ENCODE measurements at places on chromosomes 13 and 19.

DNA sequence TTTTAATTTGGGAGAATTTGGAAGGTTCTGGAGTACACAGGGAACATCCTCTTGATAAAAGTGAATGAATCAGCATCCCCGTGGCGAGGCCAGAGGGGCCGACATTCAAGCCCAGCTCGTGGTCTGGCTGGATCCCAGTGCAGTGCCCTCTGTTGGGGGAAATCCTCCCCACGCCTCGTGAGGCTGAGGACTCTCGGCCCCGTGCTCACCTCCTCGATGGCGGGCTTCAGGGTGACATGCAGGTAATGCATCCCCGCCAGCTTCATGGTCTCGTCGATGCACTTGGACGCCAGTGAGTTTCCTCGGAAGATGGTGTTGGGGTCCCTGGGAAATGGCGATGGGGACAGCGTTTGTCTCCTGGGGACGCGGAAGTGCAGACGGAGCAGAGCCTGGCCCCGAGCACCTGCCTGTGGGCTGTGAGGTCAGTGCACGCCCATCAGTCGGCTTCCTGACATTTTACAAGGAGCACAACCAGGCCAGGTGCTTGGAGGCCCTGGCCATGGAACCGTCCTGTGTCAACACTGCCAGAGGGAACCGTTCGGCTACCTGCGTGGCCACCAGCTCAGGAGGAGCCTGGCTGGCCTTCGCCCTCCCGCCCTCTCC, 43.3 kb upstream of the C13orf46 start:
- DNase-seq, result no peak

DNA sequence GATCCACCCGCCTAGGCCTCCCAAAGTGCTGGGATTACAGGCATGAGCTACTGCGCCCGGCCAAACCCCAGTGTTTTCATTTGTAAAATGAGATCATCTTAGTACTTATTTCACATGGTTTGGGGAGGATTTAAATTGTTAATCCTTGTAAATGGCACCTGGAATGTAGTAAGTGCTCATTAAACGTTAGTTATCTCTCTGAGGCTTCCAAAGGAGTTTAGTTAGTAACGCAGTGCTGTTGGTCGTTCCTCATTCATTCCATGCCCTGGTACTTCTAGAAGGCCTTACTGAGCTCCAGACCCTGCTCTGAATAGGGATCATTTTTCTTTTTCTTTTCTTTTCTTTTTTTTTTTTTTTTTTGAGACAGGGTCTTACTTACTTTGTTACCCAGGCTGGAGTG, 5.2 kb downstream of the CPT1C start:
- DNase-seq, result no peak

DNA sequence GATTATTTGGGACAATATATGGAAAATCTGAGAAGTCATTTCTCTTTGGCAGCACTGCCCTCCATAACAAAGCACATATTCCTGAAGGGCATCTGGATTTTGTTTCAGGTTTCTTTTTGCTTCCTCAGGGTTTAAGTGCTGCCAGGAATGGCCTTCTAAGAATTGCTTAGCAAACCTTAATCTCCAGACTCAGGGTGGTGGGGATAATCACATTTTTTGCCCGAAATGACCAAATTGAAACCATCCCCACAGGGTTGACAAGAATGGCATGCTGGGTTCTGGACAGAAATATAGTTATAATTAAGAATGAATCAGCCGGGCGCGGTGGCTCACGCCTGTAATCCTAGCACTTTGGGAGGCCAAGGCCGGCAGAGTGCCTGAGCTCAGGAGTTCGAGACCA, 6.4 kb upstream of the CDADC1 start:
- no peak for DNase-seq

- no peak for DNase-seq
Observed at GRCh38 chr13:25990801-25991200, 61.0 kb downstream of the SHISA2 start.

DNA sequence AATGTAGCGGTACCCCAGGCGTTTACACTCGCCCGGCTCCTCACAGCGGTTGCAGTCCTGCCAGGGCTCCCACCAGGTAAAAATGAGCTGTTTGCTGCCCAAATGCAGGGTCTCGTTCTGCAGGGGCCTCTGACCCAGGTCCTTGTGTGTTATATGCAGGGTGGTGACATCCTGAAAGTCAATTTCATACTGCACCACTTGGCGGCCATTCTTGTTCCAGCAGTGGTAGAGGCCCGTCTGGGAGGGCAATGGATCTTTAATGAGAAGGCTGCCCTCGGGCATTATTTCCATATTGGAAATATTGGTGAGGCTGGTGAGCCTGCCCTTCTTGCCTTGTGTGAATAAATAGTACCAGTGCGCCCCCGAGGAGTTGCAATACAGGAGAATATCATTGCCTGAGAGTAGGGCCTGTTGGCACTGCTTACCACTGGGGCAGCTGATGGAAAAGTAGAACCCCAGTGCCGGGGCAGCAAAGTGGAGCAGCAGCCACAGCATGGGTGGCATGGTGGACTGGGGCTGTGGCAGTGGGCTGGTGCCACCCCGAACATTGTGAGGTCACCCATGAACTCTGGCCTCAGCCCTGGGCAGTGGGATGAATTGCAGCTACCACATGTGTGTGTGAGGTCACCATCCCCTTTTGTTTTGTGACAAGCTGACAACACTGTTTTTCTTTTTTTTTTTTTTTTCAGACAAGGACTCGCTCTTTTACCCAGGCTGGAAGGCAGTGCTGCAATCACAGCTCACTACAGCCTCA, at the start of gene FAM187B:
Gene FAM187B (minus strand): TSS at position 563 of the 754 bp plus-strand sequence. CDS start 59 bp downstream, at position 504.
- no peak for DNase-seq

GRCh38 chr19:49148784-49149651, 6.2 kb downstream of the HRC start:
- peak; percentile 62 for DNase-seq

DNA sequence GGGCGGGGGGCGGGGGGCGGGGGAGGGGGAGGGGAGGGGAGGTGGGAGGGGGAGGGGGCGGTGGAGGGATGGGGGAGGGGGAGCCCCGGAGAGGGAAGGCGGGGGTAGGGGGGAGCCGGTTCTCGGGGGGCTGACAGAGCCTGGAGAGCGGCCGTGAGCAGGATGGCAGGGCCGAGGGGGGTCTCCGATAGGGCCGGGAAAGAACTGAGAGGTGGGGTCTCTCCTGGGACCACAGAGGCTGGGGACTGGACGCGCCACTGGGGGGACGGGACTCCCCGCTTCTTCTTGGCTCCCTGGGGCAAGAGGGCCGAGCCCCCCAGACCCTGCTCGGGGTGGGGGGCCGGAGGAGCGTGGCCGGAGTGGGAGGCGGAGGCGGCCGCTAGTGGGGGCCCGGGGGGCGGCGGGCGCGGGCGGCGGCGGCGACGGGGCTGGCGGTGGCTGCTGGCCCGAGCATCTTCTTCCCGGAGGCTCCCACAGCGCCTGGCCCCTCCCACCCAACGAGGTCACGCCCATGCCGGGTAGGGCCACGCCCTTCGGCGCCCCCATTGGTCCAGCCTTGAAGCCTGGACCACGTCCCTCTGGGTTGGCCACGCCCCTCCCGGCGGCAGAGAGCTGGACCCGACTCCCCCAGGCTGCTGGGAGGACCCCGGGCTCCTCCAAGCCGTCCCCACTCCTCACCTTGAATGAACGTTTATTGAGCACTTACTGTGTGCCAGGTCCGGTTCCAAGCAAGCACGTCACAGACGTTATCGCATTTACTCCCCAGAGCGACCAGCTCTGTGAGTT, at the start of gene NOVA2:
Gene NOVA2 (minus strand): TSS at position 313 of the 786 bp plus-strand sequence. CDS start 514 bp downstream, outside the sequence.
- peak; percentile 80 for DNase-seq

DNA sequence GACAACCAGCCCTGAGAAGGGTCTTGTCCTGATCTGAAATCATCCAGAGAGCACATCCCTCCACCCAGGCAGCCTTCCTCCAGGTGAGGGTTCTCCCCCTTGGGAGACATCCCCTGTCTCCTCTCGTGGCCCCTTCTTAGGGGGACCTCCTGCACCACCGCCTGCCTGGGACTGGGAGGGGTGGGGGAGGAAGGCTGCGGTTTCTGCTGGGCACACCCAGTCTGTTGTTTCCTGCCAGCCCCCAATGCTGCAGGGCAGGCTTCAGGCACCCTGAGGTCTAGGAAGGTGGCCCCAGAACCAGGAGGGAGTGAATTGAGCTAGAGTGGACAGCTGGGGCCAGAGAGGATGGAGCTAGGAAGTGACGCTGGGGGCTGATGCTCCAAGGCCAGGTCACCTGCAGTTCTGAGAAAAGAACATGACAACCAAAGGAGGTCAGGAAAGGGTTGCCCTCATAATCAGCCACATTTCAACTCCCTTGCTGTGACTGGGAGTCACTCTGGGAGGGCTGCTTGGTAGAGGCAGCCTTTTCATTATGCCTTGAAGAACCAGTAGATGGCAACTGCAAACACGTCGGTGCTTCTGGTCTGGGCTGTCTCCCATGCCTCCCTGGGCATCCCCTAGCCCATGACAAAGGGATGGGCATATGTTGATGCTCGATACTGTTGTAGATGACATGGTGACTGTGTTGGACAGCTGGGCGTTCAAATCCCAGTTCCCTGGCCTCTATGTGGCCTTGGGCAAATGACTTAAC, 1.4 kb downstream of the ARHGEF18 start:
- no peak for DNase-seq

DNA sequence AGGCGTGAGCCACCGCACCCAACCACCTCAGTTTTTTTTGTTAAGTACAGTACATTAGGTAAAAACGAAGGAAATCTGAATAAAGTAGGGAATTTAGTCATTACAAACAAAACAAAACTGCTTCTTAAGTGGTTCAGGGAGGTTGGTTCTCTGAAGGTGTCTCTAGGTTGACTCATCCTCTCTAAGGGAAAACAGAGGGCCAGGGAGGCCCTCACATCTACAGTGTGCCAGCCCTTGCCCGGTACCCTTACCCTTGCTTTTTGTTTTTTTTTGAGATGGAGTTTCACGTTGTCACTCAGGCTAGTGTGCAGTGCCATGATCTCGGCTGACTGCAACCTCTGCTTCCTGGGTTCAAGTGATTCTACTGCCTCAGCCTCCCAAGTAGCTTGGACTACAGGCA, 17.2 kb upstream of the JUND start:
- DNase-seq, result no peak

- no peak for DNase-seq
Observed at GRCh38 chr19:13164343-13165161, 14.3 kb downstream of the IER2 start.

DNA sequence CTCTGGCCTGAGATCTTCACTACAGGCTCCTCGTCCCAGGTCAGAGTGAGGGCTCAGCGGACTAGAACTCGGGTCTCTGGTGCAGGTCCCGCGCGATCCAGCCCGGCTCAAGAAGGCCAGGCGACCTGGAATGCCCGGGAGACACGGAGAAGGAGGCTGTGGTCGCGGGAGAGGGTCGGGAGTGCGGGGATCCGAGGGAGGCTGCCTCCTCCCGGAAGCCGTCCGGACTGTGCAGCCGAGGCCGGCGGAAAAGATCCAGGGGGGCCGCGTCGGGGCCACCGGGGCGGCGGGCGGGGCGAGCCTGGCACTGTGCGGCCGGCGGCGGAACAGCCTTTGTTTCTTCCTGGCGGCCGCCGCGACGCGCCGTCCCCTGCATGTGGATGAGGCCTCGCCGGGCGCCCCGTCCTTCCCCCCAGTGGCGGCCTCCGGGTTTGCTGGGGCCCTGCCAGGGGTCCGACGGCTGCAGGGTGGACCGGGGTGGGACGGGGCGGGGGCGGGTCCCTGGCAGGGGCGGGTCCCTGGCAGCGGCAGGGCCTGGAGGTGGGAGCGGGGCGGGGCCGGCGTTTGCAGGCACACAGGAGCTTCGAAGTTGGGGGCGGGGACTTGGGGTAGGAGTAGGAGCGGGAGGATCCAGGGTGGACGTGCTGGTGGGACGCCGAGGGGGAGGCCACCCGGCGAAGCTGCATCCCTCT, 1.0 kb upstream of the SLC7A10 start:
- no peak for DNase-seq

DNA sequence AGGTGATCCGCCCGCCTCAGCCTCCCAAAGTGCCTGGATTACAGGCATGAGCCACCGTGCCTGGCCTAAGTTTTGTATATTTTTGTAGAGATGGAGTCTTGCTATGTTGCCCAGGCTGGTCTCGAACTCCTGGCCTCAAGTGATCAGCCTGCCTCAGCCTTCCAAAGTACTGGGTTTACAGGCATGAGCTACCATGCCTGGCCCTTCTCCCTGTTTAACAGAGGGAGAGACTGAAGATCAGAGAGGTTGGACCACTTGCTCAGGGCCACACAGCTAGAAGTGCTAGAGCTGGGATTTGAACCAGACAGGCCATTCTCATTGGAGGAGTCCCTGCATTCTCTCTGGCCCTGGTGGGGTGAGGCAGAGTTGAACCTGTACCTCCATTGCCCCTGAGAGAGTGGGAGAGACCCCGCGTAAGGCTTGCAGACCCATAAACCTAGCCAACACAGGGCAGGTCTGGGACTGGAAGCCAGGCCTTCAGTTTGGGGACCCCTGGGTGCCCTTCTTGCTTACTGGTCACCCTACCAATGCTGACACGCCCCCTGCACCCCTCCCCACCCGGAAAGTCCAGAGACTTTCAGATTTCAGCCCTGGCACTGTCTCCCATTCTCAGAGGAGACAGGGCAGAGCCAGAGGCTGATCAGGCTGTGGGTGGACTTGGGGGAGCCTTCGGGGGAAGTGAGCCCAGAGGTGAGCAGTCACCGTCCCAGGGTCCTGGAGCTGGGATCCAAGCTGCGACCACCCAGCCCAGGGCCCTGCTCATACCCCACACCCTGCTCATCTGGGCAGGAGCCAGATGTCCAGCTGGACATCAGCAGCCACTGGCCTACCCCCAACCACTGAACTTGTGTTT, 13.3 kb downstream of the TTYH1 start:
- DNase-seq, result no peak

DNA sequence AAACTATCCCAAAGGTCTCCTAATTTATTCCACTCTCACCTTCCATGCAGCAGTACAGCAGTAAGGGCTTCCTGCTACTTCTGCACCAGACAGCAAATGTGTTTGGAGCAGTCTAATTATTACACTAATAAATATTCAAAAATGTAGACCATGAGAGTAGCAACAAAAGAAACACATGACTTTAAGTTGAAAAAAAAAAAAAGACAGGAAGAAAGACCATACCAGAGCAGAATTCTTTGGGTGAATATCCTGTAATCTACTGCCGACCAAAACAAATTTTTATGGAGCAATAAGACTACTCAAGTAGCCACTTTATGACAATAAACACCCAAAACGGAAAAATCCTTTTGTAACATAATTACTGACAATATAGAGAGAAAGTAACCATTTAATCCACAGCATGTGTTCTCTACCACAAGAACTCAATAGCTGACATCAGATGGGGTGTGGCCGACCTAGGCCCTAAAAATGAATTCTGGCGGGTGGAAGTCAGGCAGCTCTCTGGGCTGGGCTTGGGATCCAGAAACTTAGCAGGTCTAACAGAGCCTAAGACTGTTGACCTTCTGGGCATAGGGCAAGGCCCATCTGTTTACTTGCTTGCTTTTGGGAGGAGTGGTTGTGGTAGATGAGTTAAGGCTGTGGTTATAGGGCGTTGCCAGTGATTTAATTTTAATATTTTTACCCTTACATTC, 4.6 kb downstream of the KLF12 start:
- no peak for DNase-seq

DNA sequence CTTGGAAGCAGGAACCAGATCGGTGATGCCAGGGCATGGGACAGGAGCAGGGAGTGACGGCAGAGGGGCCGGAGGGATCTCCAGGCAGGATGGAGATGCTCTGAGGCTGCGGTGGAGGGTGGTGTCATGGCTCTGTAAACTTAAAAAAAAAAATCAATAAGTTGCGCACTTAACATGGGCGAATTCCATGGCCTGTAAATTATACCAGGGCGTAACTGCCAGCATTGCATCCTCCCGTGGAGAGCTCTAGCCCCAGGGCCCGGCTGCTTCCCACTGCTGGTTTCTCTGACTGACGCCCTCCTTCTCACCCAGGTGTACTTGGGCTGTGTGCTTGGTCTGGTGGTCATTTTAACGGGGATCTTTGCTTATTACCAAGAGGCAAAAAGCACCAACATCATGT, 8.7 kb downstream of the ATP12A start:
- no peak for DNase-seq

Measured in NCI-H446 treated with DMSO at 0.1 percent for 48 hours (cell line).